Inflammatory macrophage treated with lipopolysaccharide for 1 hour (primary cell): ENCODE measurements at places on chromosomes 4 and X.

GRCh38 chr4:4182835-4183568 lies 43.7 kb downstream of the OTOP1 start:
- DNase-seq: peak; percentile 35

- no peak for DNase-seq
Observed at GRCh38 chr4:168854350-168854921, 155.6 kb downstream of the CBR4 start.

GRCh38 chrX:56248492-56248891 lies 16.3 kb downstream of the KLF8 start:
- DNase-seq: peak; percentile 20

- no peak for DNase-seq
Observed at GRCh38 chr4:73867783-73868182, 1.4 kb upstream of the CXCL1 start.

GRCh38 chr4:132956962-132957361 lies 192.1 kb upstream of the PCDH10 start:
- no peak for DNase-seq

DNA sequence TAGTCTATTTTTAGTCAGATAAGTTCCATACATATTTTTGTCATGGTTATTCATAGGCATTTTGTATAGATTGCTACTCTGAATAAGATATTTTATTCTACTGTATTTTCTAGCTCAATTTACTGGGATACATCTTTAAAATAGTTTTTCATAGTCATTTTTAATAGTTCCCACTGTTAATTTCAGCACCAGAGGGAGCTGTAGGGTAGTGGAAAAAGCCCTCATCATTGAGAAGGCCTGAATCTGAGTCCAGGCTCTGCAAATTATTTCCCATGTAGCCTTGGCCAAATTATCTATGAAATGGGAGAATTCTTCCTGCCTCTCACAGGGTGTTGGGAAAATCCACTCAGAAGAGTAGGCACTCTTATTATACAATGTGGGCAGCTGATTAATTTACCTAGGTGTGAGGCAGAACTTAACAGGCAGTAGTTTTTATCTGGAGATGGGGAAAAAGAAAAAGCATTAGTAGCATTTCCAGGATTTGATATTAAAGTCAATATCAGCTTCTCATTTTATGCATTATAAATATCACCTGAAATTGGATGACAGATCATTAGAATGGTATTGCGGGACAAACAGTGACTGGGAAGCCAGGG lies 102.9 kb upstream of the PAQR3 start:
- DNase-seq: peak; percentile 1

DNA sequence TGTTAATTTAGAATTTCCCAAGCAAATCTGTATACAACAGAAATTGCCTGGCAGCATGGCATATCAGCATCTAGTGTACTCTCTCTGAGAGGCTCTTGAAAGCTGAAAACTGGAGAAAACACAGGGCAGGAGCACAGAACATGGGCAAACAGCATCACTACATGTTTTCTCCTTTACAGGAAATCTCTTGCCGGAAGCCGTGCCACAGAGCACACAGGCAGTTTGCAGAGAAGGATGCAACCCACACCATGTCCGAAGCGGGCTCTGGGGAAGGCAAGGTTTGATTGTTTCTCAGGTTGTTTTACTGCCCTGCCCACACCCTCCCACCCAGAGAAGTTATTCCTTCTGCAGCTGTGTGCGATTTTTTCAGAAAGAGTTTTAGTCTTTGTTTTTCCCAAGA lies 41.1 kb upstream of the FAM9C start:
- DNase-seq: no peak

- DNase-seq: no peak
Observed at GRCh38 chr4:4362991-4363697, 23.8 kb upstream of the NSG1 start.

GRCh38 chrX:127708155-127708554 lies 344.0 kb downstream of the ACTRT1 start:
- DNase-seq: no peak

GRCh38 chr4:25351777-25352416 lies 25.2 kb upstream of the ANAPC4 start:
- no peak for DNase-seq

GRCh38 chr4:177250056-177250696 lies 59.5 kb upstream of the NEIL3 start:
- peak; percentile 33 for DNase-seq
